ENCODE measurements at places on chromosomes 3 and 15.

DNA sequence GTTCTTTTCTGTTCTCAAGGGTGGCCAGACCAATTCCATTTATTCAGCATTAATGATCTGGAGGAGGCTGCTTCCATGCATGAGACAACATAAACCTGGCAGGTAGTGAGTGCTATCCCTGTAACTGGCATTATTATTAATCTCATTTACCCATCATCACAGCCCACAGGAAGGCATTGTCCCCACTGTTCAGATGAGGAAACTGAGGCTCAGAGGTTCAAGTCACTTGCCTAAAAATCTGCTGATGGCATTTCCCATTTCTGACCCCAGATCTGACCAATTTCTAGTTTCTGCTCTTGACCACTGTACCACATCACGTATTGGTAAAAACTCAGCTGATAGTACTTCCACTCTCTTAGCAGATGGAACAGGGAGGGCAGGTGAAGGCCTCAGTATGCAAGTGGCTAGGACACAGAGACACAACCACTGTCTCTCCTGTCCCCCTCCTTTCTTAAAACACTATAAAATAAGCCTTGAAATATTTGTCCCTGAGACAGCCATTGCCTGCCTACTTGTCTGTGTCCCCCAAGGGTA, 36.1 kb downstream of the TRANK1 start:
- no peak for DNase-seq

- no peak for DNase-seq
Observed at GRCh38 chr15:63322541-63322940, 45.1 kb downstream of the APH1B start.

- DNase-seq = no peak
Observed at GRCh38 chr3:169458752-169459151, 204.8 kb downstream of the MECOM start.

- peak; percentile 41 for DNase-seq
Observed at GRCh38 chr15:82539691-82540054, 584 bp downstream of the RPS17 start.

- no peak for DNase-seq
Observed at GRCh38 chr15:31727612-31728011, 302.7 kb upstream of the CHRNA7 start.

DNA sequence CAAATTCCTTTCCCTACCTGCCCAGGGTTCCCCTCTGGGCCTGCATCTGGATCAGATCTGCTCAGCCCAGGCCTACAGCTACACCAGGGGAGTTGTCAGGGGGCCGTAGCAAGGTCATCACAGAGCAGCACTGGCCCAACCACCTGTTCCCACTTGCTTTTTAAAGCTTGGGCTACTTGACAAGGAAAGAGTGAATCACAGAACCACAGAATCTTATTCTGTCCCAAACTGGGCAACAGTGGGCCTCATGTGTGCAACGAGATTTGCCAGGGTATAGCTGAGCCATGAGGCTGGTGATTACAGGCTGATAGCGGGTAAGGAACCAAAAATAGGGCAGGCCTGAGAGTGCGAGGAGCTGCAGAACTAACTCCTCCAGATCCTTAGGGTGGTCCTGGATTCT, 66.7 kb downstream of the MYLK start:
- DNase-seq = no peak

DNA sequence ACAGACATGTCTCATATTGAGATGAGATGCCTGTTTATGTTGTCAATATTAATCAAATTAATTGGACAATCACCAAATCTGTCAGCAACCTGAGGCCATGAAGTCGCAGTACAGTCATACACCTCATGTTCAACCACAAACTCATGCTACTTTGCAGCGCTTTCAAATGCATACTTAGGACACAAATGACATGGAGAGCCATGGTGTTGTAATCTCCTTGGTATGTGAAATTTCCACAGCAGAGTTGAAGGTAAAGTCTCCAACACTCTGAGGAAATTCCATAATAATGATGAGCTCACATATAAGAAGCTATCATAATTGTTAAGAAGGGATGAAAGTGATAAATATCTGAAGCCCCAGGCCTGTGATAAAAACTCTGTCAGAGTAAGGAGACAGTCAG, 873.9 kb downstream of the MCTP2 start:
- no peak for DNase-seq

DNA sequence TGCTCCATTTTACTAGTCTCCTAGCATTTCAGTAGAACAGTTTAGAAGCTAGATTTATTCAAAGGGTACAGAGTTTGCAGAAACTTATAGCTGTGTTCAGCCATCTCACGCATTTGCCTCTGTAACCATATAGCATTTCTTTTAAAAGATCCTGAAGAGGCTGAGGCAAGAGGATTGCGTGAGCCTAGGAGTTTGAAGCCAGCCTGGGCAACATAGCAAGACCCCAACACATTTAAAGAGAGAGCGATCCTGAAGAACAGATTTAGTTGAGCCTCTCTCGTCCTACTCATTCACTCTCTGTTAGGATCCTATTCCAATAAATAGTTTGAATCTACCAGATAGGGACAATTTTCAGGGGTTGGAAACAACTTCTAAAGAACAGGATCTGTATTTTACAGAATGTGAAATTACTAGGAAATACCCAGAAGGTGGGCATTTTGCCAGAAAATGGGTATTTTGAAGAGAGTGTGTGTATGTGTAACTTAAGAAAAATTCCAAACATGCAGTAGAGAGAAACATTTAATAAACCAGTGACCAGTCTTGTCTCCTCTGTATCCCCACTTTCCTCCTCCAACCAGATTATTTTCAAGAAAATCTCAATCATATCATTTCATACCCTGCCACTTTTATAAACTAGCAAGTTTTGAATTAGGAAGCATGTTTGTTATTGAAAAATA, 4.5 kb downstream of the EIF3J start:
- no peak for DNase-seq

- DNase-seq = no peak
Observed at GRCh38 chr3:4517643-4518311, 24.6 kb downstream of the ITPR1 start.

DNA sequence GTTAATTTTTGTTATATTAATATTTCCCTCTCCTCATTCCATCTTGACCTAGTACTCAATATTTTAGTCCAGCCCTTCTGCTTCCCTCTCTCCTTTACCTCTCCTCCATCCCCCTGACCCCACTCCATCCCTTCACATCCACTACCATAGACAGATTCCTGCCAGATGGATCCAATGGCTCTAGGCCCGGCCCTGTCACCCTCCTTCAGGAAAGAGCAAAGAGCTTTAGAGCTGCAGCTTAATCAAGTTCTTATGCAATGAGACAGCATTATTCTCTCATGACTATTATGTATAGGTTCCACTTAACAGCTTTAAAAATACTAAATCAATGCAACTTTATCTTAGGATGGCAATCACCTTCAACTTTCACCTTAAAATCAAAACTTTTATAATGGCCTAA, 200.7 kb upstream of the TTC14 start:
- DNase-seq = no peak

GRCh38 chr3:99674086-99674789, 35.8 kb downstream of the COL8A1 start:
- no peak for DNase-seq

DNA sequence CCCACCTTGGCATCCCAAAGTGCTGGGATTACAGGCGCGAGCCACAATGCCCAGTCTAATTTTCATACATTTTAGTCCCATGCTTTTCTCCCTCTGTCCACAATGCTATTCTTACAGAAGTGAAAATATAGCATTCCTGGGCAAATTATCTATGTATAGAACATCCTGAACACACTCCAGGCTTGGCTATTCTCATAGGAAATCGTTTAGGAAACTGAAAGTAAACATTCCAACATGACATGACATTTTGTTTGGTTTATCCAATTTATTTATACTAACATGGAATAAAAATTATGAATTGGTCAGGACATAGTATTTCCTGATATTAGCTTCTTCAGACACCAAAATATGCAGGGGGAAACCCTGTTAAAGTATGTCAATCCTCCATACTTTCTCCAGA, 52.6 kb downstream of the SYNM start:
- no peak for DNase-seq

DNA sequence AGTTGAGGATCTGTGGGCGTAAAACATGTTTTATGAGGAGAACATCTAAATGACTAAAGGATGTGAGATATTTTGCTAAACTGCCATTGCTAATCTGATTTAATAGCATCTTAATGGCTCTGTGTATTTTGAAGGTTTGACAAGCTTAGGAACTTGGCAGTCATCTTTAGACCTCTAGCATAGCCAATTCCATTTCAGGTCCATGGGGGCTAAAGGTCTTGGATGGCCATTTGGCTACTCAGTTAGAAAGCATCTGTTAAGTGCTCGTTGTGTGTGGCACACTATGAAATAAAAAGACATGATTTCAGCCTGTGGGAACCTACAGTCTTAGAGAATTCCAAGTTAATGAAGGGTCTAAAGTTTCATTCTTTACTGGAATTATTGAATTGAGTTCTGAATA, 236.2 kb downstream of the IL5RA start:
- DNase-seq = no peak

DNA sequence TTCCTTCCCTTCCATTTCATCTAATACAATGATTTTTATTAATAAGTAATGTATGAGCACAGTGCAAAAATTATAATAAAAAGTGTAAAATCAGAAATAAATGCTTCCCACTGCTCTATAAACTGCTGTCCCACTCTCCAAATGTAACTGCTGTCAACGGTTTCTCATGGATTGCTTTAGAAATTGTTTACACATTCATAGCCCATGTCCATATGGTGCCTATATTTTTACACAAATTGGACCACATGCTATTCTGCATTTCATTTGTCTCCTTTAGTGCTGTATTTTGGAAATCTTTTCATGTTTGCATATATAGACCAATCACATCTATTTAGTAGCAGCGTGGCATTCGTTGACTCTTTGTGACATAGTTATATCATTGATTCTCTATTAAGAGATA, 164.7 kb upstream of the SLCO3A1 start:
- DNase-seq = no peak

DNA sequence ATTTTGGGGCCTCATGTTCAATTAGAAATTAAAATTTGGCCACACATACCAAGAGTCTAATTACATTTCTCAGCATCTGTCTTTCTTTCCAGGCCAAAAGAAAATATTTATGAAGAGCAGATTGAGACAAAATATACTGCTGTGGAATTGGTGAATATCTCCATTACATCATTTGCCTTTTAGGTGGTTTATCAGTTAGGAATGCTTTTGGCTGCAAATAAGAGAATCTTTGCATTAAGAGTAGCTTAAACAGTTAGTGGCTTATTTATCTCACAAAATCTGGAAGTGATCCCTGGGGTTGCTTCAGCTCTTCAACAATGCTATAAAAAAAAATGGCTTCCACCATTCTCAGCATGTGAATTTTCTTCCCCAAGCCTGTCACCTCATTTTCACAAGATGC, 308.7 kb downstream of the MAGI1 start:
- no peak for DNase-seq

DNA sequence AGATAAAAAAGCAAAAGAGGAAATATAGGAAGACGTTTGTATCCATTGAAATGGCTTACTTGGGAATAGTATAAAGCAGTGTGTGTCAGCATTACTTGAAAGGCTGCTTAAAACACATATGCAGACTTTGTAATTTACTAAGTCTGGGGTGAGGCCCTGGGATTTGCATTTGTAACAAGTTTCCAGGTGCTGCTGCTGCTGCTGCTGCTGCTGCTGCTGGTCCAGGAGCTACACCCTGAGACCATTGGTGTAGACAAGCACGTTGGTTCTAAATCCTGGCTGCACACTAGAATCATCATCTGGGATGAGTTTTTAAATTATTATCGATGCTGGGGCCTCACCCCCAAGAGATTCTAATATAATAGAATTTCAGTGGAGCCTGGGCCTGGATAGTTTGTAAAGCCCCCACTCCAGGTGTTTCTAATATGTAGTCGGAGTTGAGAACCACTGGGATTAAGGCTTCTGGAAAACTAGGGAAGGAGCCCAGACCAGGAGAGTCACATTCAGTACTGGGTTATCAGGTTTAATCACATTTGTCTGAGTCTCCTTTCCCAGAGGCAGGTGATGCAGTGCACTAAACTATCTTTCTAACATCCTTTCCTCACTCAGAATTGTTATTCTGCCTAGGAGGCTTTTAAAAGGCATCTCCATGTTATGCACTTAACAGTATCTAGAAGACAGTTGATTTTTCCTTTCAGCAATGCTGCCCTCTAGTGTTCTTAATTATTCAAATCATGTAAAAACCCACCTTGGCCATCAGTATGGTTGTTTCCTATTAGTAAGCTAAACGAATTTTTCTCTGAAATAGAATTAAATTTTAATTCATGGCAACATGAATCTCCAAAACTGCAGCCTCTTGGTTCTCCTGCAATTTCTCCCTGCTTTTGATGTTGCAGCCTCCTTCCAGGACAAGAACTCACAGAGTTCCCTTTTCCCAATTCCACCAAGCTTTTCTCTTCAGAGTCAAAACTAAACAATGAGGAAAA, 45.4 kb downstream of the SSR3 start:
- peak; percentile 71 for DNase-seq

- no peak for DNase-seq
Observed at GRCh38 chr3:95088464-95088863, 1025.6 kb downstream of the NSUN3 start.

DNA sequence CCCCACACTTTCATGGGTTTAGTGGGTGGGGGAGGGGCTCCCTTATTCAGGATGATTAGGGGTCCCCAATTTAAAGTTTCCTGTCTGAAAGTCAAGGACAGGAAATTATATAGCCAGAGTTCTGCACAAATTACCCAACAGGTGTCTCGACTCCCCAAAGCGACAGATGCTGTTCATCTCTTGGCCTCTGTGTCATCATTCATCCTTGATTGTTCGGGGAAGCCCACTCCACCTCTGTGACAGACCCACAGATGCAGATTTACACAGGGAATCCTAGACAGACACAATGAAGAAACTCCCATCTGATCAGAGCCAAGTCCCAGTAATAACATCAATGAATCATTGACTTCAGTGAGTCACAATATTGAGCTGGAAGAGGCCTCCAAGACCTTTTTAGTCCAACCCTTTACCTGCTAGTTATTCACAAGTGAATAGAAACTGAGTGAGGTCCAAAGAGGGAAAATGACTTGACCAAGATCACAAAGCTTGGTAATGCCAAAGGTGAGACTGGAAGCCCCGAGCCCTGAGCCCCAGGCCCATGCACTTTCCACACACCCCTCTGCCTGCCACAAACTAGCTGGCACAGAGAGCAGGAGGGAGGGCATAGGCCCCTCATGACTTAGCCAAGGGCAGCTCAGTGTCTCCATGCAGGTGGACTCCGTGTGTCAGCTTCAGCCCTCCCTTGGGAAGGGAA, 7.9 kb upstream of the SRP14 start:
- no peak for DNase-seq

GRCh38 chr3:42501681-42502428, 588 bp upstream of the VIPR1 start:
- DNase-seq = peak; percentile 67

DNA sequence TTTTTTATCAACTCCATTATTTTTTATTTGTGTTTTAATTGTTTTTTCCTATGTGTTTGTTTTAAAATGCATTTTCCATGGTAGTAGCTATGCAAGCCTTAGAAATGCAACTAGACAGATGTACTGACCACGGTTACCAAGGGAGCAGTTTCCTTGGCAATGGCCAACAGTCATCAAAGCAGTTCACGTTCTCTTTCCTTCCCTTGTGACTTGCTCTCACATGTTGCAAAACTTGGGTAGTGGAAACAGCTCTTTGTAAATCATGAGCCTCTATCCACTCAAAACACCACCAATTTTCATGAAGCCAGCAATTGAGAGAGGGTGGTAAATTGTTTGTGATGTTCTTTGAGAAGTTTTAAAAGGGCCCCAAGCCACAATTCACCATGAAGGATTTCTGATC, 499.4 kb upstream of the MDFIC2 start:
- no peak for DNase-seq

- DNase-seq = peak; percentile 18
Observed at GRCh38 chr3:194736896-194737600, 51.4 kb downstream of the FAM43A start.

GRCh38 chr15:38563723-38564519, 693 bp downstream of the RASGRP1 start:
- peak; percentile 90 for DNase-seq

- no peak for DNase-seq
Observed at GRCh38 chr15:33154351-33155166, 40.0 kb downstream of the FMN1 start.

All from CD4-positive, alpha-beta T cell treated with Interleukin-12 subunit alpha and Interleukin-12 subunit beta, for 1 hour (primary cell).